Stomach (tissue), 19 donors: ENCODE measurements at places on chromosomes 4 and X.

DNA sequence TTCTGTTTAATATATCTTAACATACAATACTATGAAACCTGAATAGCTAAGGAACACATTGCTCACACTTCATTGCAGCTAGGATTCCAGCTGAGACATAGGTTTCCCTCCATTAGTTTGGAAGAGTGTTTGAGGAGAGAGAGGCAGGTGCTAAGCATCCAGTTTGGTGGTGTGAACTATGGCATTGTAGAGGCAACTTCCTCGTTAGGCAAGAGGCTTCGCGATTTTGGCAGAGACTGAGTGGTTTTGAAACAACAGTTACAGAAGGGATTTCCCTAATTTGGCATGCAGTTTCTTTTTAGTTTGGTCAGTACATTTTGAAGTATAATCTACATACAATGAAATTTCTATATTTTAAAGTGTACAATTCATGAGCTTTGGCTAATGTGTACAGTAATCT, 117.1 kb upstream of the BMP3 start:
- DNase-seq = no peak

DNA sequence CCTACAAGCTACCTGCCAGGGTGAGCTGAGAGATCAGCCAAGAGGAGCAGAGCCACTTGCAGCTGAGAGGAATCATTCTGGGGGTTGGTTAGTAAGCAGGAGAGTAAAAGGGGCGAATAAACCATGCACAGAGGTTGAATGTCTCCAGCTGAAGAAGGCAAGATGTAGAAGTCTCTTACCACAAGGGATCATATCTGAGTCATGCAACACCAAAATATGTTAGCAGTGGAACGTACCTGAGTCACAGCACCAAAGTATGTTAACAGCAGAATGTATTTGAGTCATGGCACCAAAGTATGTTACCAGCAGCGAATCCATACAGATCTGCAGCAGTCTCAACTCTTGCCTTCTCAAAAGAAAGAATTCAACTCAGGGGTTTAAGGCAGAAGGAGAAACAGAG, 29.9 kb downstream of the C4orf51 start:
- no peak for DNase-seq

DNA sequence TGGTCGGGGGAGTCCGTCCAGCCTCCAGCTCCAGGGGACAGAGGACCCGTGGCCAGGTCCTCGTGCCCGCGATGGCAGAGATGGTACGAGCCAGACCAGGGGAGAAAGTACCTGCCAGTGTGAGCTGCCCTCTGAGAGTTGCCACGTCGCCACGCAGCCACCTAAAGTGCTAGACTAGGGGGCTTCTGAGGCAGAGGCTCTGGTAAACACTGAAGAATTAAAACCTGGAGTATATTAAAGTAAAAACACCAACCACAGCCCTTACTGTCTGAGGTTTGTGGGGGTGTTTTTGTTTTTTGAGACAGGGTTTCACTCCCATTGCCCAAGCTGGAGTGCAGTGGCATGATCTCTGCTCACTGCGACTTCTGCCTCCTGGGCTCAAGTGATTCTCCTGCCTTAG, 60.1 kb upstream of the SORCS2 start:
- DNase-seq = no peak

- no peak for DNase-seq
Measured at GRCh38 chrX:40684092-40684491, 36.7 kb upstream of the CXorf38 start.

DNA sequence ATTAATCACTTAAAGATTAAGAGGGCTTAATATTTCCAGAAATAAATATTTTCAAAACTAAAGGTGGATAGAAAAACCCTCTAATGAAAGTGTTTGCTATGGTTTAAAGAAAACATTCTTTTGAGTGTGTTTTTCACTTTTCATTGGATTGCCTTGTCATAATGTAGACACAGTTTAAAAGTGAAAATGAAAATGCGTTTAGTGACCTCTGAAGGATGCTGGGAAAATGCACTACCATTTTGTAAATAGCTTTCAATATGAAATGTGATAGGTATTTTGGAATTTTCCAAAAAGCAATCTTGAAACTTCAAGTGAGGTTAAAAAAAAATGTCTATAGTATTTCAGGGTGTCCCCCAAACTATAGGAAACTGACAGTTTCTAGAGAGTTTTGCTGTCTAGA, 642.2 kb downstream of the C4orf33 start:
- DNase-seq = no peak

DNA sequence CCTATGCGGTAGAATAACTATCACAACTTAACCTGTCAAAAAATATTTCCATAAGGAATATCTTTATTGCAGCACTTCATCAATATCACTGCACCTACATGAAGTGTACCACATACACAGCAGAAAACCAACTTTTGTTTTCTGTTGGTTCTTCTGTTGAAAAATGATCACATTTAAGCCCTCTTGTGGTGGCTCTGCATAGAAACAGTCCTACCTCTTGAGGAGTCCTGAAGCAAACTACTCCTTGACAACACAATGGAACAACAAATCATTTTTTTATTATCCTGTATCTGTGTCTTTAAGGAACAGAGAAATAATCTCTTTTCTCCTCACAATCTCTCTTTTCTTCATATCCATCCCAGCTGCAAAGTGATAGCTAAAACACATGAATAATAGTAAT, 39.8 kb upstream of the ATOH1 start:
- DNase-seq = no peak

DNA sequence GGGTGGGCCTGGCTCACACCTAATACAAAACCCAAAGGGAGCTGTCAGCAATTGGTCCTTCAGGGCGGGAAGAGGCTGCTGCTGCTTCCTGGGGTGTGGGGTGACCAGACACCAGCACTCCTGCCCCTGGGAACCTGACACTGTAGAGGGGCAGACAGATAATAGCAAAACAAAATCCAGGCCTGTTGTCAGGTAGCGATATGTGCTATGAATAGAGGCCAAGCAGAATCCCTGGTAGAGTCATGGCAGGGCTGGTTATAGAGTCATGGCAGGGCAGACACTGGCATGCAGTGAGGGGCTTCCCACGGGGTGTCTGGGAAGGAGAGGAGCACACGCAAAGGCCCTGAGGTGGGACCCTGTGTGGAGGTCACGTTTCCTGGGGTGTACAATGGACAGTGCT, 79.6 kb upstream of the PSAPL1 start:
- DNase-seq = no peak

DNA sequence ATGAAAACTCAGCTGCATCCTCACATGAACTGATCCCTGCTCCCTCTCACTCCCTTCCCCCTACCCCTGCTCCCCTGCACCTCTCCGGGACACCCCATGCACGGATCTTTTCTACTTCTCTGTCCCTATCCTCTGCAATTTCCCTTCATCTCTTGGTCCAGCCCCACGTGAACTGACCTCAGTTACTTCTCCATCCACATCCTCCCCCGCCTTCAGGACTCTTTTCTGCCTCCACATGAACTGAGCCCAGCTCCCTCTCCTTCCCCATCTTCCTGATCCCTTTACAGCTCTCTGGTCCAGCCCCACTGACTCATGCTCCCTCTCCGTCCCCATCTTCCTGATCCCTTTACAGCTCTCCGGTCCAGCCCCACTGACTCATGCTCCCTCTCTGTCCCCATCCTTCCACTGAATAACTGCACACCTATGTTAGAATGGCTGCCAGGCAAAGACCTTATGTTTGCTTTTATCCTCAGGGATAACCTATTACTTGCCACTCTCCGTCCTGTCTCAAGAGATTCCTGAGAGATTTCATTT, 5.6 kb downstream of the CETN2 start:
- DNase-seq = no peak

- no peak for DNase-seq
Measured at GRCh38 chr4:101321481-101322042, 25.8 kb downstream of the PPP3CA start.

DNA sequence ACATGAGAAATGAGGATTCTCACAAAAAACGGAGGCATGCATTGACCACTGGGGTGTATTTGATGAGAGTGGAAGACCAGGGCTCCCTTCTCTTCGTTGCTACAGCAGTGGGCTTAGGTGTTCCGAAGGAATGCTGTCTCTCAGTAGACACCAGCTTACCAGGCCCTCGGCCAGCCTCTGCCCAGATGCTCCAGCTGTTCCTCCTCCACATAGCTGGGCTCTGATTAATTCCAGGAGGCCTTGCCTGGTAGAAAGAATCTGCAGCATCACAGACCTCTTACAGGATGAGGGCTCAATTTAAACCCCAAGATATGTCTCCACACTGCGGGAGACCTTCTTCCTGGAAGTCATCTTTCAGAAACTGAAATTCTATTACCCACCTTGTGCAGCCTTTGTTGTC, 346.6 kb upstream of the TENM3 start:
- DNase-seq = no peak

DNA sequence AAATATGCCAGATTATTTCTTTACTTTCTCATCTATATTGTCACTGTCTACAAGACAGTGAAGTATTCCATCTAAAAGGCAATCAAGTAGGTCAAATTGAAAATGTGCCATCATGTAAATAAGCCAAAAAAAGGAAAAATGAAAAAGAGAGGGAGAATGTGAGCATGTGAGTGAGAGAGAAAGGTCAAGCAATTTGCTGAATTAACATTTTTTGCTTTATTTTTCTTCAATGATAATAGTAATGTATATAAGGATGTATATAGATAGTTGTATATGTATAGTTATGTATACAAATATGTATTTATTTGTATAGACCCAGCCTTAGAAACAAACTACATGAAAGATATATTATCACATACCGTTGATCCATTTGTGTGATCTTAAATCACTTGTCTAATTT, 11.5 kb downstream of the CXCL8 start:
- DNase-seq = no peak

GRCh38 chrX:10054396-10054795, 87.2 kb downstream of the CLDN34 start:
- peak; percentile 75 for DNase-seq

- peak; percentile 6 for DNase-seq
Measured at GRCh38 chrX:1093121-1093520, 119.3 kb downstream of the CRLF2 start.

GRCh38 chrX:6500719-6501118, 34.2 kb downstream of the VCX3A start:
- DNase-seq = no peak

DNA sequence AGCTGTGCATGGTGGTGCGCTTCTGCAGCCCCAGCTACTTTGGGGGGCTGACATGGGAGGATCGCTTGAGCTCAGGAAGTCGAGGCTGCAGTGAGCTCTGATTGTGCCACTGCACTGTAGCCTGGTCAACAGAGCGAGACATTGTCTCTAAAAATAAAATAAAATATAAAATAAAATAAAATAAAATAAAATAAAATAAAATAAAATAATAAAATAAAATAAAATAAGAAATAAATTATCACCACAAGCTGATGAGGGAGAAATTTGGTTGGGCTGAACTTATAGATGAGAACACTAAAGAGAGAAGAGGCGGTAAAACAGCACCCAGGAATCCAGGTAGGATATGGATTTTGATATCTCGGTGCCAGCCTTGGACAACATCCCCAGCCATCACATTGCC, 933.7 kb downstream of the NLGN4X start:
- no peak for DNase-seq

DNA sequence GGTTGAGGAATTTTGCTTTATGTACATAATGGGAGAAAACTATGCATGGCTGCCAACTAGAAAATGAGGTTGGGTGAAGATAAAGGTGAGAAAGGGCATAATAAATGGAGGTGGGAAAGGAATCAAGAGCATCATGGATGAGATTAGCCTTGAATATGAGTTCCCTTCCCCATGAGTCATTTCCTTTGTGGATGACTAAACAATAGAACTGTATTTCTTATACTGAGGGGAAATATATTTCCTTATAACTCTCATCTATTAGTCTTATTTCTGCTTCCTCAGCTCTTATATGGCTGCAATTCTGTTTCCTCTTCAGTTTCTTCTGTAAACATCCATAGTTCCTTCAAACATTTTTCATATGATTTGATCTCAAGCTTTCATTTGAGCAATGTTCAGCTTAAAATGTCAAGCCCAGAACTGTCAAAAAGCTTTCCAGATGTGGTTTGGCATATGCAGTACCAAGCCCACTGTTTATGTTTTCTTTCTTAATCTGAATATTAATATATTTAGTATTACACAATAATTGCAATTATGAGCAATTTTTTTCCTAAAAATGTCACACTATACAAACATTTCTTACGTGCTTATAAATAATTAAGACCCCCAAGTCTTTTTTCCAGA, 100.7 kb upstream of the GRPR start:
- no peak for DNase-seq

DNA sequence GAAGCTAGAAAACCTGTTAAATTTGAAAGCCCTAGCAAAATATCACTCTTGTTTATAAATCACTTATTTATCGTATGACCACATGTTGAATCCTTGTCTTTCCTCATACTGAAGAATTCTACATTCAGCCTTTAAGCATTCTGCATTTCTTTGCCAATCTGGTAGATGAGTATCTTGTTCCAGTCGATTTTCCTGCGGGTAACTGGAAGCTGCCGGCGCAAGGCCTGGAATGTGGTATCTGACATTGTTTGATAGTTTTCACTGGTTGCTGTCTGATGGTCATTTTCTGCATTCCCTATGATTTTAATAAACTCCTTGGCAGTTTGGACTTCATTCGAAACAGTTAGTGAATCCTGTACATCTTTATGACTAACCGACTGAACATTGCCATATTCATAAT, 13.7 kb upstream of the PHKA1 start:
- no peak for DNase-seq

- peak; percentile 71 for DNase-seq
Measured at GRCh38 chr4:2849267-2850152, 5.9 kb downstream of the ADD1 start.

DNA sequence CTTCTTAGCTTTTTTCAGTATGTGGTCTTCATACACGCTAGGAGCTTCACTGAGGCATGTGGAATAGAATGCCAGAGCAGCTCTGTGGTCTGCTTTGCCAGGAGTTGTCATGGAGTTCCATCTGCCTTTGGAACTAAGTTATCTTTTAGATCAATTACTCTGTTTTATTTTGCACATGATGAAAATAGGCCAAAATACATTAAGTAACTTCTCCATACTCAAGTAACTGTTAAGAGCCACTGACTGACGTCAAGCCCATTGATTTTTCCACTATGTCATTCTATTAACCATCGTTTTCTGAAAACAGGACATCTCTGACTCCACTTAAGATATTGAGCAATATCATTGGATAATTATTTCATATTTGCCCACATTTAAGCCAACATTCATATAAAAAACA, 415.1 kb upstream of the MAD2L1 start:
- no peak for DNase-seq

- no peak for DNase-seq
Measured at GRCh38 chr4:5421416-5421815, 286.9 kb downstream of the EVC2 start.

DNA sequence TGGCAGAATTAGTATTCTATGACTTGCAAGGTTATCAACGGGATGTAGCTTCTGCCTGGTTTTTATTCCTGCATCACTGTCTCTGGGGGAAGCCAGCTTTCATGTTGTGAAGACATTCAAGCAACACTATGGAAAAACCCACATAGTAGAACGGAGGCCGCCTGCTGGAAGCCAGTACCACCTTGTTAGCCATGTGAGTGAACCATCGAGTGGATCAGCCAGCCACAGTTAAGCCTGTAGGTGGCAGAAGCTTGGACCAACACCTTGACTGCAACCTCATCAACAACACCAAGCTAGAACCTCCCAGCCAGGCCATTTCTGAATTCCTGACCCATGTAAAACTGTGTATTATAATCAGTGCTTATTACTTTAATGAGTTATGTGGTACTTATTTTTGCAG, 538.2 kb downstream of the KCNIP4 start:
- no peak for DNase-seq
